Esophagus mucosa (tissue), 1 donor: ENCODE measurements at places on chromosomes 4 and X.

- no peak for ATAC-seq
Observed at GRCh38 chr4:84973856-84974255, 7.4 kb upstream of the WDFY3 start.

GRCh38 chrX:13923845-13924244 is 105.8 kb downstream of the GEMIN8 start:
- ATAC-seq = peak; percentile 85

- no peak for ATAC-seq
Observed at GRCh38 chr4:38381788-38382187, 282.2 kb upstream of the KLF3 start.

DNA sequence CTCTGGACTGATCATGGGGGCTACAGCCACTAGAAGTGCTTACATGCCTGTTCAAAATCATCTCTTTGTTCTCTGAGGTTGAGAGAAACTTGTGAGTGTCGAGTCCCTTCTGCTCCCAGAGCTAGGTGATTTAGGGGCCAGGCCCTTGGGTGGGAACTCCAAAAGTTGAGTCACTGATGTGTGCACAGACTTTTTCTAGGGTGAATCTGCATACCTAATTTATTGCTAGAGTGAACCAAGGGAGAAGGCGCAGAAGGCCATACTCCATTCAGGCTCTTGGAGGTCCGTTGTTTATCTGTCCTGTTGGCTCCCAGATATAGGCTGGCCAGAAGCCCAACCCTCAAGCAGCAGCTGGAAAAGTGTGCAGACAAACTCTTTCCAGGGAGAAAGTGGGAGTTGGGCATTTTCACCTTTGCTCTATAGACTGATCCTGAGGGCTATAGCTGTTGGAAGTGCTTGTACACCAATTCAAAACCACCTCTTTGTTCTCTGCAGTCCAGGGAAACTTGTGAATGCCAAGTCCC is 80.8 kb upstream of the ARX start:
- no peak for ATAC-seq

DNA sequence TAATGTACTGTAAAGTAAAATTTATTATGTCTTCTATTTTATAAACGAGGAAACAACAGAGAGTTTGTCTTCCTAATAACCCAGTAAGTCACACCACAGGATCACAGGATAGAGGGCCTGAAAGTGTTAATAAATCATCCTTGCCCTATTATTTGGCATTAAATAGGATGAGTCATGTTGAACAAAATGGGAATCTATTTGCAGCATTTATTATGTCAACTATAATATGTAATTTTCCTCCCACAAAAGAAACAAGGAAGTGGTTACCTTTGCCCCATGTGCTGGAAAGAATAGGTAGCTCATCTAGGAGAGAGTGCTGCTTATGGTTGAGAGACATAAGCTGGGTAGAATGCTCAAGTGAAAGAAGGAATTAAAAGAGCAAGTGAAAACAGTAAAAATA is 237.6 kb upstream of the NDST3 start:
- no peak for ATAC-seq

DNA sequence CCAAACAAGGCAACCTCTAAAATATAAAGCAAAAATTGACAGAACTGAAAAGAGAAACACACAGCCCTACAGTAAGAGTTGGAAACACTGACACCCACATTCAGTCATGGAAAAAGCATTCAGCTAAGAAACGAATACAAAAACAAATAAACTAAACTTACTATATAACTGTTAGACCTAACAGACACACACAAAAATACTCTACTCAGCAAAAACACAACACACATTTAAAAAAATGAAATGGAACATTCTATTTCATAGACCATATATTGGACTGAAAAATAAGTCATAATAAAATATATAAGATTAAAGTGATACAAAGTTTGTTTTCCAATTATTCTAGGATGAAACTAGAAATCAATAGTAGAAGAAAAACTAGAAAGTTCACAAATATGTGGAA is 488.8 kb upstream of the POU3F4 start:
- no peak for ATAC-seq

GRCh38 chr4:41594432-41594831 is 56.5 kb downstream of the LIMCH1 start:
- ATAC-seq = no peak

DNA sequence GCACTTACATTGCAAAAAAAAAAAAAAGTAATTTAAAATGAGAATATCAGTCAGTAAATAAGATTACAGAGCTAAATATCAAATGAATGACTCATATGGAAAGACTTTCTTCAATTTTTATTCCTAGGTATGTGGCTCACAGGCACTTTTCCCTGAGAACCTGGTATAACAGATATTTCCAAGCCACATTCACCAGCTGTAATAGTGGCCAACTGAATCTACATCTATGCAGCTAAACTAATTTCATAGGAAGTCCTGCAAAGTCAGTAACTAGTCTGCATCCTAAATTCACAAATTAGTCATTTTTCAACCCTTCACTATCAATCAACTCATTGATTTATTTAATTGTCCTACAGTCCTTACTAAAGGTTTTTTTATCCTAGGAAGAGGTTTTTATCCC is 5.6 kb downstream of the PDE5A start:
- no peak for ATAC-seq
